Endothelial cell of umbilical vein (primary cell): ENCODE measurements at places on chromosomes 1 and 21. TPM values are rescaled to one million over a fixed set of nuclear protein-coding genes. Genes with fewer than 3 reads are reported as not detected.

Gene PDC
- total RNA-seq = not detected in 2 replicates

Gene CHAF1B
- total RNA-seq = 13.0 and 16.4 TPM in 2 replicates

Gene TRAPPC10
- 33.6 and 44.4 TPM in 2 replicates for total RNA-seq

Gene OR2L3
- total RNA-seq = not detected in 2 replicates

Gene MEX3A
- total RNA-seq = 23.6 and 26.6 TPM in 2 replicates

Gene DENND2D
- 0.42 and 1.00 TPM in 2 replicates for total RNA-seq

Gene TXNIP
- 7.6 and 9.1 TPM in 2 replicates for total RNA-seq

Gene TGFB2
- total RNA-seq = 31.5 and 43.5 TPM in 2 replicates
